ENCODE measurements at places on chromosomes 7 and 10.

DNA sequence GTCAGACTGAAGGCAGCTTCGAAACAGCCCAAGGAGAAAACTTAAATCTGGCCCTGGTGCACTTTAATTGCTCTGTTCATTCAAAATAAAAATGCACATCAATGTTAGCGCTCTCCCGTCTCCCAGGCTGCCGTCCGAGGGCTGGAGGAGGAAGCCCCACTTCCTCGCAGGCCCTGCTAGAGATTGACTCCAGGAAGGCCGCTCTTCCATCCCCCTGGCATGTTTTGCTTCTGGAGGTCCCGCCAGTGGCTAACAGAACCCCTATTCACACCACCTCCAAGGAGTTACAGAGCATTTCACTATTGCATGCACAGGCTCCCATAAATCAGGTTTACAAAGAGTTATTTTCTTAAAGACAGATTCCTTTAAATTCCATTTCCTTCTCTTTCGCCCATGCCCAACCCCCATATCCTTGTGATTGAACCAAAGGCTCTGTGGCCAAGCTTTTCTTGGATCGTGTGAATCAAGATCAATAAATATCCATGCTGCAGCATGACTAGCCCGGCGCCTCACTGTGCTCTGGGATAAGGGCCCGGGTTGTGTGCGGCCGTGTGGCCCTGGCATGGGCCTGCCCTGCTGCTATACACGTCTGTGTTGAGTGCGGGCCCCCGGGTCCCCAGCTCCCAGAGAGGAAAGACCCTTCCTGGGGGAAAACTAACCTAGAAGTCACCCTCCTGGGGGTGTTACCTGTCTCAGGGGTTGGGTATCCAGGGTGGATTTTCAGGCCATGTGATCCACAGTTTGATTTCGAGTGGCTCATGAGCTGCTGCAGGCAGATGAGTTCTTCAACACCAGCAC lies 118.7 kb upstream of the GDF10 start:
- no peak for DNase-seq

- DNase-seq = no peak
Measured at GRCh38 chr10:1715821-1716220, 21.5 kb downstream of the ADARB2 start.

DNA sequence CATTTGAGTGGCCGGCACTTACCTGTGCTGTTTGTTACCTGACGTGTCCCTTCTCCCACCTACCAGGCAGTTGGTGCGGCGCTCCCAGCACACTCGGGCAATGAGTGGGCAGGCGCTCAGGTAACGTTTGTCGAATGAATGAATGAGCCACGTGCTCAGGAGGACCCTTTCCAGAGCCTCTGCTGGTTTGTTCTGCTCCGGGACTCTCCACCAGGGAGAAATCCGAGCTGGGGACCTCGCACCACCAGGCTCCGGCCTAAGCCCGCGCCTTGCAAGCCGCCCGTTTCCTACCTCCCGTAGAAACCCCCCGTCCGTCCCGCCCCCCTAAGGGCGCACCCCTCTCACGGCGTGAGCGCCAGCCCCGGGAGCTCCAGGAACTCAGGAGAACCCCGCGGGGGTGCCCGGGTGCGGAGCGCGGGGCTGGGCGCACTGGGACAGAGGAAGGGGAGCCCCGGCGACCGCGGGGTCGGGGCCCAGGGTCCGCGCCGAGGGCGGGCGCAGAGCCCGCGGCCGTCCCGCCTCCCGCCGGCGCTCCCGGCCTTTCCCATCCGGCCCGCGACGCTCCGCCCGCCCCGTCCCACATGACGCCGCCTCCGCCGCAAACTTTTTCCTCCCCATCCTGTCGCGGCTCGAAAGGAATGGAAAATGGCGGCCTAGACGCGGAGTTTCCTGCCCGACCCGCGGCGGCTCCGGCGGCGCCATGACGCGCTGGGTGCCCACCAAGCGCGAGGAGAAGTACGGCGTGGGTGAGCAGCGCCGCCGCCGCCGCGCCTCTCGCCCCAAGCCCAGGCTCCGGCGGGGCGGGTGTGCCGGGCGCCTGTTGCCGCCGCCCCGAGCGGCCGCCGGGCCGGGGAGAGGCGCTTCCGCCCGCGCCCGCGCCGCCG lies at the start of gene DOCK1:
DOCK1 (plus strand) TSS at position 611 of the 884 bp plus-strand sequence; CDS start at position 701, 90 bp downstream.
- DNase-seq = peak; percentile 50

DNA sequence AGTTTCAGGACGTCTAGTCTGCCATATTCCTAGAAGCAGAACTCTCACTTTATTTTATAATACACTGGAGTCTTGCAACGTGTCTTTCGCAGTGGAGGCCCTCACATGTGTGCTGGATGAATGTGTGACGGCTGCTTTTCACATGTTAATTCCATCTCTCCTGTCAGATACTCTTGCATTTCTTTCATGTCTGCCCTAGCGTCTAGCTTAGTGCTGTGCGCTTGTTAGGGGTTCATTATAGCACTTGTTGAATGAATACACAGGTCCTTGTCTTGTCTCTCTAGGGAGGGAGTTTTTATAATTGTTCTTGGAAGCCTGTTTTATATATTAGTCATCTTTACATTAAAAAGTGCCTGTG lies 94.4 kb downstream of the MAP3K8 start:
- DNase-seq = no peak

DNA sequence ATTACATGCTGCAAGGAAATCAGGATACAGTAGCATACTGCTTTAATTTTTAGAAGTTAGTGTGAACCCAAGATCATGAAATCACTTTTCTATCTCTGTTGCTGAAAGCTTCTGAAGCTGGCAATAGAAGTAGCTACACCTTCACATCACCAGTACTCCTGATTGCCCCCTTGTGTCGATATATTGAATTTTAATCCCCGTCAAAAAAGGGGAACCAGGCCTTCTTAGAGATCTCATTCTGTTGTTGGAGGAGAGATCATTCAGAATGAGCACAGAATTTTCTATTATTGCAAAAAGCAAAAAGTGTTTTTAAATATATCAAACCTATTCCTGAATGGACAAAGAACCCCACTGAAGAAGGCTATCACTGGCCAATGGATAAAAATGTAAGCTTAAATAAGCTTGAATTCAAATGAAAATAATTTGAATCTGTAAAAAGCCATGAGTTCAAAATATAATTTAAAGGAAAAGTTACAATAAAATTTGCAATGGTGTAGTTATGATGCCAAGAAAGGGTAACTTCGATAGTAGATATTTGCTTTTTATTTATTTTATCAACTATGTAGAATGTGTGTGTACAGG lies 39.7 kb upstream of the TEX47 start:
- DNase-seq = peak; percentile 54

- DNase-seq = no peak
Measured at GRCh38 chr10:78362406-78363022, 328.9 kb downstream of the RPS24 start.

DNA sequence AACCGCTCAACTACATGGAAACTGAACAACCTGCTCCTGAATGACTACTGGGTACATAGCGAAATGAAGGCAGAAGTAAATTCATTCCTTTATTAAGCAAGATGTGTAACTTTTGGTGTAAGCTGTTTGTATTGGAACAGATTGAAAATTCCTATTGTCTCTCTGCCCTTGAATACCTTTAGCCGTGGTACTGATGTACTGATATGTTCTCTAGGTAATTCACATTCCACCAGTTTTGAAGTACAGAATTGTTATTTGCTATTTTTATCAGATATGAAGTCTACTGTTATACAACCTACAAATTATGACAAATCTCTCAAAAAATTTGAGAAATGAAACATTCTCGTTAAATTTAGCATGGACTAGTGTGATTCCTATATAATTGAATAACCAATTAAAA lies 17.7 kb downstream of the ZMYND11 start:
- DNase-seq = no peak

- no peak for DNase-seq
Measured at GRCh38 chr7:104980440-104980839, 33.6 kb upstream of the KMT2E start.

GRCh38 chr7:66880053-66880452 lies 41.0 kb upstream of the TMEM248 start:
- DNase-seq = no peak

DNA sequence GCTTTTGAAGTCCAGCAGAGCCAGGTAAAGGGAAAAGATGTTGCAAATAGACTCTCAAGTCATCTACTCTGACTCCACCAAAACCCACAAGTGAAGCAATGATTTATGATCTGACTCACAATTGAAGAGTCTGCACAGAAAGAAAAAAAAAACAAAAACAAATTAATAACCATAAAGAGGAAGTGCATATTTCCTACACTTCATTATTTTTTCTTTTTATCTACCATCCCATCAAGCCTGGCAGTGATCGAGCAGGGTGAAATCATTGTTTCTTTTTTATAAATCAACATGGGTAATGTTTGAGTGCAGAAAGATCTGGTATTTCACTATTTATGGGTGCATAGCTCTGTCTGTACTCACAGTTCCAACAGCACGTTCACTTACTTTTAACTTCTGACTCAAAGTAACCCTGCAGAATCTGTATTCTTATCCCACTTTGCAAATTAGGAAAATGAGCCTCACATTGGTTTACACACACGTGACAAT lies 829.0 kb downstream of the TNS3 start:
- no peak for DNase-seq

DNA sequence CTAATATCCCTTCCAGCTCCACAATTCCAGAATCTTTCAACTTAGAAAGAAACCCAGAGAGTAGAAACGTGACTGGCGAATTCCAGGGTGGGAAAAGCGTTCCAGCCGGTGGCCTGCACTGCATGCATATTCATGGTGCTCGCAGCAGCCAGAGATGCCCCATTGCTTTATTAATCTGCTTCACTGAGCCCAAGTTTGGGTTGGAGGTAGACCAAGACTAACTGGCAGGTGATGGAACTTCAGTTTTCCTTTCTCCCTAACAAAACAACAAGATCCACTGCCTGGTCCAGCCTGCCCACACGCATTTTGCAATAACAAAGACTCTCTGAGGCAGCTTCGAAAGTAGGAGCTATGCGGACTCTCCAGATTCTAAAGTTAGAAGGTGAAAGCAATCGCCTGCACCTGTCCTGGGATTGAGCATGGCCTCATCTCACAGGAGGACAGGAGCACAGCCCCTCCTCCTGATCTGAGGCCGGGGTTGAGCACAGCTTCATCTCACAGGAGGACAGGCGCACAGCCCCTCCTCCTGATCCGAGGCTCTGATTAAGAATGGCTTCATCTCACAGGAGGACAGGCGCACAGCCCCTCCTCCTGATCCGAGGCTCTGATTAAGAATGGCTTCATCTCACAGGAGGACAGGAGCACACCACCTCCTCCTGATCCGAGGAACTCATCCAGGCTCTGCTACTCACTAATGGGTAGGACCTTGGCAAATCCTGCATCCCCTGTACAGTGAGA lies 127.8 kb upstream of the LANCL2 start:
- no peak for DNase-seq

DNA sequence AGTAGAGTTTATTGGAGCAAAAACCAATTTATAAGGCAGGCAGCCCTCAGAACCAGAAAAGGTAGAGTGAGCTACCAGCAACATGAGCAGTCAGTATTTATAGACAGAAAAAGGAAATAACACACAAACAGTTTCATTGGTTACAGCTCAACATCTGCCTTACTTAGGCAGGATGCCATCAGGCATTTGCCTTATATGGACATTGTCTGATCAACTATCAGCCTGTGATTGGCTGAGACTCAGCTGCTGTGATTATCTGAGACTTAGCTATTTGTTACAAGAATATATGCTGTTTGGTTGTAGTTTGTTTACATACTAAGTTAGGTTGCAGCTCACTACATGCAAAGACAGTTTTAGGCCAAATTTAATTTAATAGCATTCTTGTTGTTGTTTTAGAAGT lies 60.4 kb upstream of the CDK1 start:
- no peak for DNase-seq

GRCh38 chr7:24914465-24914859 lies 65.5 kb downstream of the OSBPL3 start:
- no peak for DNase-seq

GRCh38 chr7:80851896-80852476 lies 66.9 kb downstream of the SEMA3C start:
- DNase-seq = no peak

Data from NCI-H1436 (cell line).